Pericardium fibroblast (primary cell): ENCODE measurements at places on chromosomes 6 and 20. TPM values are rescaled to one million over a fixed set of nuclear protein-coding genes. Genes with fewer than 3 reads are reported as not detected.

The RBBP8NL gene
- total RNA-seq, result not detected in 2 replicates

The NHSL1 gene
- total RNA-seq, result 16.5 and 19.7 TPM in 2 replicates

The CARMIL1 gene
- total RNA-seq, result 12.1 and 35.5 TPM in 2 replicates

The LBP gene
- total RNA-seq, result 1.1 TPM in 1 of 2 replicates, not detected in the other

The VNN1 gene
- total RNA-seq, result 0.70 TPM in 1 of 2 replicates, not detected in the other

The GRIK2 gene
- total RNA-seq, result 2.3 and 3.6 TPM in 2 replicates

The MC3R gene
- total RNA-seq, result not detected in 2 replicates

The TOP1 gene
- total RNA-seq, result 10.4 and 11.8 TPM in 2 replicates

The AIF1 gene
- total RNA-seq, result 1.4 TPM in 1 of 2 replicates, not detected in the other

The TBX18 gene
- total RNA-seq, result 29.6 and 61.3 TPM in 2 replicates

The RIMS1 gene
- total RNA-seq, result not detected in 2 replicates

The B3GALT4 gene
- total RNA-seq, result 1.7 and 2.3 TPM in 2 replicates

The TREM2 gene
- not detected in 2 replicates for total RNA-seq

The PLA2G7 gene
- 0.12 TPM in 1 of 2 replicates, not detected in the other for total RNA-seq

The GRM1 gene
- not detected in 2 replicates for total RNA-seq

The TSPO2 gene
- total RNA-seq, result not detected in 2 replicates

The FAM210B gene
- 52.0 and 57.9 TPM in 2 replicates for total RNA-seq

The ENPP4 gene
- total RNA-seq, result 1.3 and 1.4 TPM in 2 replicates

The EPHA7 gene
- 0.09 and 0.58 TPM in 2 replicates for total RNA-seq

The PDYN gene
- not detected in 2 replicates for total RNA-seq

The CTNNBL1 gene
- total RNA-seq, result 16.3 and 27.2 TPM in 2 replicates

The OOEP gene
- 0.23 TPM in 1 of 2 replicates, not detected in the other for total RNA-seq

The ARMC12 gene
- total RNA-seq, result 0.43 TPM in 1 of 2 replicates, not detected in the other

The SUMO4 gene
- 3.2 TPM in 1 of 2 replicates, not detected in the other for total RNA-seq

The FOXS1 gene
- total RNA-seq, result 1.1 TPM in 1 of 2 replicates, not detected in the other

The ADAM33 gene
- total RNA-seq, result 89.4 and 111 TPM in 2 replicates

The DHX35 gene
- total RNA-seq, result 5.6 and 6.7 TPM in 2 replicates

The SLC17A9 gene
- total RNA-seq, result 2.0 and 5.0 TPM in 2 replicates

The C4A gene
- 6.9 and 30.7 TPM in 2 replicates for total RNA-seq

The TSBP1 gene
- not detected in 2 replicates for total RNA-seq

The VGLL2 gene
- total RNA-seq, result 0.17 TPM in 1 of 2 replicates, not detected in the other

The SLC24A3 gene
- 1.5 TPM in 1 of 2 replicates, not detected in the other for total RNA-seq

The PRRT1 gene
- 0.47 and 0.85 TPM in 2 replicates for total RNA-seq

The TUBB2B gene
- total RNA-seq, result 2.4 and 3.5 TPM in 2 replicates

The NKX2-2 gene
- not detected in 2 replicates for total RNA-seq

The PPP1R3G gene
- 4.0 TPM in 2 replicates for total RNA-seq

The ZHX3 gene
- total RNA-seq, result 31.5 and 41.4 TPM in 2 replicates

The SAPCD1 gene
- 1.2 and 2.8 TPM in 2 replicates for total RNA-seq

The ZC2HC1B gene
- total RNA-seq, result not detected in 2 replicates

The GLP1R gene
- not detected in 2 replicates for total RNA-seq

The KHDRBS2 gene
- total RNA-seq, result not detected in 2 replicates

The DUSP15 gene
- 0.09 and 0.70 TPM in 2 replicates for total RNA-seq

The CST11 gene
- total RNA-seq, result not detected in 2 replicates

The RRBP1 gene
- 135 and 168 TPM in 2 replicates for total RNA-seq

The SOX18 gene
- total RNA-seq, result 0.58 and 0.77 TPM in 2 replicates

The WFDC5 gene
- not detected in 2 replicates for total RNA-seq
